ENCODE measurements at places on chromosomes 12 and 14.

GRCh38 chr12:48947727-48948126 lies 9.6 kb downstream of the ARF3 start:
- no peak for DNase-seq

DNA sequence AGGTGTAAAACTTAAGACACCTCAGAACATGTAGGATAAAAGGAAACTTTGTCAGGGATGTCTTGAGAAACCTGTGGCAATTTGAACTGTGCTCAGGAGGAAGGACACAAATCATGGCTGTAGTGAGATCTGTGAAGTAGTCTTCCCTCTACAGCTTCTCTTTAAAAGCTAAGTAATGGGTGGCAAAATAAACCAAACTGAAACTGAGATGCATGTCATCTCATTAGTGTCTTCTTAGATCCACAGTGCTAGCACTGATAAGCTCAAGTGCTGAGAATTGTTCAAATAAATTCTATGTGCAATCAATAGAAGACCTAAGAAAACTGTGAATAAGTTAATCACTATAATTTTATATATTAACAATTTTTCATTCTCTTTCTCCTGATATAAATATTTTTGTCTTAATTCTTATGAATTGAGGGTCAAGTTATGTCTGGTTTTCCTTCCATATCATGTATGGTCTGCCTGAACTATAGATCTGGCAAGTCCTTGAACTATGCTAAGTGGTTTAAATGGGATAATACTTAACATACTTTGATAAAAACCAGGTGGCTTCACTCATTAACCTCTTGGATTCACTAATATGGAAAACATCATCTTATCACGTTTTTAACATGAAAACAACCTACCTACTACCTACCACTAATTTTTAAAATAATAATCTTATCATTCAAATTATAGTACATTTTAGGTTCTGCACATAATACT lies 27.2 kb downstream of the SYT1 start:
- no peak for DNase-seq

GRCh38 chr12:50411051-50411660 lies 10.5 kb downstream of the LARP4 start:
- no peak for DNase-seq

DNA sequence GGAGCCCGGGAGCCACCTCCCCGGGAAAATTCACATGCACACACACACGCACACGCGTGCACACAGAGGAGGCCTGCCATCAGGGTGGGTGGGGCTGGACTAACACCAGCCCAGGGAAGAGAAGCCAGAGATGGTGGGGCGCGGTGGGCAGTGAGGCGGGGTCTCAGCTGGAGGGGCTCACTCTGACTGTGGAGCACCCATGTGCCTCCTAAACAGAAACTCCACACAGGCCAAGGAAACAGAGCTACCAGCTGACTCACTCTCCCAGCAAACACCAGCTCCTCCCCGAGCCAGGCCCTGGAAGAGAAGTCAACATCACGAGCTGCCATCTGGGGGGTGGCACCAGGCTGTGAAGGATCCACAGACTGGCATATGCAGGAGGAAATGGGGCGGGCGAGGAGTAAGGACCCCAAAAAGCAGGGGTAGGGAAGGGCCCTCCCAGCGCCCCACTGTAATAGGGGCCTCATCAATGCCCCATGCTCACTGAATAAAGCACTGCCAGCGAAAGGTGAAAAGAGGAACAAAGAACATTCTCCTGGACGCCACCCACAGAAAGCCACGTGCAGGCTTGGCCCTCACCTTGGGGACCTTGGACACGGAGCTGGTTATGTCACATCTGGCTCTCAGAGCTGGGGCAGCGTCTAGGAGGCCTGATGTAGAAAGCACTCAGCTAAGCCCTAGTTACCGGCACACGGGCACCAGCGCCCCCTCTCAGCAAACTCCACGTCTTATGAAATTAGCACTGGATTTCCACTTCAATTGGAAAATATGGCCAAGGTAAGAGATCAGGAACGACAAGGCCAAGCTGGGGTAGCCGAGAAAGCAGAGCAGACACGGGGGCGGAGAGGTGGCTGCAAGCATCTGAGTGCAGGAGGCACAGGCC lies 8.4 kb upstream of the INF2 start:
- no peak for DNase-seq

GRCh38 chr12:47819896-47820630 lies at the start of gene HDAC7:
Gene HDAC7 (minus strand): TSS chr12:47819903. CDS start chr12:47819785, 118 bp downstream.
- DNase-seq: no peak

DNA sequence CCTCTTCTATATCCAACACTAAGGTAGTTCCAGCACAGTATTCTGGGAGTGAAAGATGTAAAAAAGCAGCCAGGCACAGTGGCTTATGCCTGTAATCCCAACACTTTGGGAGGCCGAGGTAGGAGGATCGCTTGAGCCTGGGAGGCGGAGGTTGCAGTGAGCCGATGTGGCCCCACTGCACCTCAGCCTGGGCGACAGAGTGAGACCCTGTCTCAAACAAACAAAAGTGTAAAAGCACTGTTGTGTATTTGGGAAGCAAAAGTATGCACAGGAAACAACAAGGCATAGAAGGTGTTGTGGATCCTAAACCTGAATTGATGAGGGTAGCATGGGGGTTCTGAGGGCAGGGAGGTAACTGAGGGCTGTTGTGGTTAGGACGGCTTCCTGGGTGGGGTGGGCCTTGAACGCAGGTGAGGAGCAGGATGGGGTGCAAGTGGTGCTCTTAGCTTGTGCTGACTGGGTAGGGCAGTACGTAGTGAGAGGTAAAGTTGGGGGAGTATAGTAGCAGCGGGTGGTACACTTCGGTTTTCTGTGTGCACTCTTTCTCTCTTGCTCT lies 64.2 kb downstream of the RASSF3 start:
- no peak for DNase-seq

DNA sequence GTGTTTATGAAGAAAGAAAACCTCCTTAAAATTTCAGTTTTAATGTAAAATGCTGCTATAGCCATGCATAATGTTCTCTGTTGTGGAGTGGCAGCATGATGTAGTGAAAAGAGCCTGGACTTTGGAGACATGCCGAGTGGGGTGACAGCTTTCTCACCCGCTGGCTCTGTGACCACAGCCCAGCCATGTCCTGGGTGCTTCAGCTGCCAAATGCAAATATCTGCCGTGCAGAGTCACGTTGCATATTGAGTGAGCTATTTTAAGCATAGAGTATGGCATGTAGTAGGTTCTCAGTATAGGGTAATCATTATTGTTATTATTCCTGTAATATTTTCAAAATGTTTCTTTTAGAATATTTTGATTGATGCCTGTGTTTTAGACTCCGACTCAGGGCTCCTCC lies 15.5 kb upstream of the TCTN2 start:
- DNase-seq: no peak

Data from AG04449 (cell line).